ENCODE measurements at places on chromosomes 3 and 15. TPM values are rescaled to one million over a fixed set of nuclear protein-coding genes. Genes with fewer than 3 reads are reported as not detected.
A peak's percentile ranks its signal among the peaks of the same experiment; 100 is the strongest.

Gene GOLGA8G
- total RNA-seq: not detected

Gene MRAS
- total RNA-seq: 4.5 TPM

Gene TP63
- total RNA-seq: not detected

GRCh38 chr15:67307889-67308597, 53.5 kb downstream of the IQCH start:
- DNase-seq: no peak
- H3K27me3 ChIP-seq: no peaks in the 10 kb centered on the region
- no peaks in the 10 kb centered on the region for H3K36me3 ChIP-seq
- H3K27ac ChIP-seq: no peak overlapping the region
- H3K4me3 ChIP-seq: no peak overlapping the region

Gene PPP1R2
- 55.8 TPM for total RNA-seq

DNA sequence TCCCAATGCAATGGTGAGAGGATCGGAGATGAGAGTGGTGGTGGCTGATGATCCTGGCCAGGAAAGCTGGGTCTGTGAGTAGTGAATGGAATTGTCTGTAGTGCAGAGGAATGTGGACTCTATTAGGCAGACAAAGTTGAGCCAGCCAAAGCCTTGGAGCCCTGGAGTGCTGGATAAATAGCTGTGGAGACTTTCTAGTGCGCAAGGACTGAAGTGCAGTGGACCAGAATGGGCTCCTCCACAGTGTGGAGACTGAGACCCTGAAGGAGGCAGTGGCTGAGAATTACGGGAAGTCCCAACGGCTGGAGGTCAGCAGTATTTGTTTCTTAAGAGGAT, 874 bp downstream of the ZNF662 start:
- no peak for DNase-seq
- peak overlapping the region; percentile 45 for H3K4me3 ChIP-seq
- no peaks in the 10 kb centered on the region for H3K36me3 ChIP-seq

Gene NOP10
- total RNA-seq: 143 TPM

DNA sequence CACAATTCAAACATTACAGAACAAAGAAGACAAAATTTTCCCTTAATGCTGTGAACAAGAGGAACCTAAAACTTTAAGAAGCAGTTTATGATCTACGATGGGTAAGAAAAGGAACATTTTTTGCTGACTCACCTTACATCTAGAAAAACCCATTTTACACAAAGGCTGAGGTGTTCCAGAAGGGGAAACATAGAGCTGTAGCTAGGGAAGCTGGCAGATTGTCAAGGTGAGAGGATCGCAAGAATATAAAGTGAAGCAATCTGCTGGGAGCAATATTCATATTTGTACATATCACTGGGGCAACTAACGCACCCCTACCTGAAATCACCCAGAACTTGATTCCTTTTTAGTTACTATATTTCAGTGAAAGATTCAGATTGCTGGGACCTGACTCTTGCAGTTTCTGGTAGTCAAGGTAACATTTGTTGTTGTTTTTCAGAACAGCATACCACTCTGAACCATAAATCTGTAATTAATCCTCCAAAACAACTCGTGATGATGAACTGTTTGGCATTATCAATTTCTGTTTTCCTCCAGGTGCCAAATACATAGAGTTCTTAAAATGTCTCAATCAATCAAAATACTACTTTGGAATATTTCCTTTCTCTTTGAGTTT, 184.1 kb upstream of the LRRC3B start:
- no peak overlapping the region for H3K27ac ChIP-seq
- no peaks in the 10 kb centered on the region for H3K27me3 ChIP-seq
- H3K4me1 ChIP-seq: no peaks in the 10 kb centered on the region
- DNase-seq: no peak

Gene GOLGA6D
- not detected for total RNA-seq

DNA sequence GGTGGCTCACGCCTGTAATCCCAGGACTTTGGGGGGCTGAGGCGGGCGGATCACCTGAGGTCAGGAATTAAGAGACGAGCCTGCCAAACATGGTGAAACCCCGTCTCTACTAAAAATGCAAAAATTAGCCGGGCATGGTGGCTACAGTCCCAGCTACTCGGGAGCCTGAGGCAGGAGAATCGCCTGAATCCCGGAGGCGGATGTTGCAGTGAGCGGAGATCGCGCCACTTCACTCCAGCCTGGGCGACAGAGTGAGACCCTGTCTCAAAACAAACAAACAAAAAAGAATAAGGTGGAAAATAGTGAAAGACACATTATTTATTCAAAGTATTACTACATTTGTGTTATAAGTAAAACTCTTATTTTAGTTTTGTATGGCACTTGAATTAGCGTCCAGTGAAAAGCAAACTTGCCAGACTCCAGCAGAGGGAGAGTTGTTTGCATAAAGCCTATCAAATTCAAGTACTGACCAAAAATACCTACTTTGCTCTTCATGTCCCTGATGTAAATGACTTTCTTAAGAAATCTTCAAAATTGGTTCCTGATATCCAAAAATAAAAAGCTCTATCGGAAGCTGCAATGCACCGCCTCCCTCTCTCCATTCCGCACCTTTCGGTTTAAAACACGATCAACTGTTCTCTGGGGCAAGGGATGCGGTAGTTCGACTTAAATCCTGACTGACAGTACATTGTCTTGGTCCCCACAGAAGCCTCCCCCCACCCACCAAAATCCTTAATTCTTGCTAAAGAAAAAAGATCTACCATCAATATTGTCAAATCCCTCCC, 1.2 kb downstream of the TRPM7 start:
- H3K27ac ChIP-seq: peak overlapping the region; percentile 97
- peak overlapping the region; percentile 84 for H3K4me3 ChIP-seq
- H3K4me1 ChIP-seq: peaks cover 4% of the 10 kb centered on the region

DNA sequence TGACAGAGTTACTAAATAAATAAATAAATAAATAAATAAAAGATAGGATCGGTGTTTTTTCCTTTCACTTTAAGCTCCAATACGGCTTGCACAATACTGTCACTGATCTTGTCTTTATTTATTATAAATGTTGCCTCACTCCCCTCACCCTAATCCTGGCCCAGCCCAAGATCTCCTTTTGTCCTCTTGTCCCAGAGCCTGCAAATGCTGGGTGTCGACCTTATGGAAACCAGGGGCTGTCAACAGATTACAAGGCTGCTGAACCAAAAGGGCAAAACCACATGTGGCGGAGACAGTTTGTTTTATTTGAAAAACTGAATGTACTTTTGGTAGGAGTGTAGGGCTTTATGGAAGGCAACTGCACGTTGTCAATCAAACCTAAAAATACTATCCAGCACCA, 75.9 kb downstream of the RFTN1 start:
- no peak for DNase-seq
- no peaks in the 10 kb centered on the region for H3K36me3 ChIP-seq
- H3K4me1 ChIP-seq: no peaks in the 10 kb centered on the region
- H3K4me3 ChIP-seq: no peak overlapping the region

Gene NCBP2
- total RNA-seq: 61.8 TPM

Gene LEKR1
- total RNA-seq: 1.6 TPM

Gene IP6K2
- 101 TPM for total RNA-seq

Gene BFSP2
- total RNA-seq: 0.64 TPM

GRCh38 chr15:100031665-100032357, 298.6 kb upstream of the LYSMD4 start:
- H3K36me3 ChIP-seq: no peaks in the 10 kb centered on the region
- no peaks in the 10 kb centered on the region for H3K27me3 ChIP-seq
- no peak for DNase-seq
- no peak overlapping the region for H3K4me3 ChIP-seq
- H3K27ac ChIP-seq: no peak overlapping the region

DNA sequence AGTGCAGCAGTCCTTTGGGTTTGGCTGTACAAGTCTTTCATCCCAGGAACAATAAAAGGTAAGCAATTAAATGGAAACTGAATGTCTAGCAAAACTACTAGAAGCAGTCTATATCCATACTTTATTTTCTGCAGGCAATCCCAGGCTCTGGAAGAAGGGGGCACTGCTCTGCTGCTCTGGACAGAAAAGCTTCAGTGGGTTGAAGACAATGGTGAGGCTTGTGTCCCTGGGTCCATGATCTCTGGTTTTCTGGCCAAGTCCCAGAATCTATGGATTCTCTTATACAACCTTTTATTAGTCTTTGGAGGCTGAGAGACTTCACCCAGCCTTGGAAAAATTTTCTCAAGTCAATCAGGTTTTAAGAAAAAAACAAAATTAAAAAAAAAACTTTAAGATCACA, 35.6 kb downstream of the SCAP start:
- H3K27ac ChIP-seq: no peak overlapping the region
- H3K4me1 ChIP-seq: peaks cover 7% of the 10 kb centered on the region
- no peak for DNase-seq
- H3K4me3 ChIP-seq: no peak overlapping the region

- H3K4me1 ChIP-seq: no peaks in the 10 kb centered on the region
- H3K4me3 ChIP-seq: no peak overlapping the region
- no peak overlapping the region for H3K27ac ChIP-seq
- H3K27me3 ChIP-seq: no peaks in the 10 kb centered on the region
These were observed 1377.2 kb upstream of the CADM2 start for GRCh38 chr3:83581546-83581945.

Gene CAPN3
- total RNA-seq: 6.8 TPM

Data from colonic mucosa (tissue), 4 donors.